ENCODE measurements at places on chromosomes 2 and 18.

- no peak for DNase-seq
Observed at GRCh38 chr2:169336695-169337094, 25.6 kb downstream of the LRP2 start.

GRCh38 chr18:72783530-72783929 is 84.3 kb downstream of the NETO1 start:
- DNase-seq = no peak

DNA sequence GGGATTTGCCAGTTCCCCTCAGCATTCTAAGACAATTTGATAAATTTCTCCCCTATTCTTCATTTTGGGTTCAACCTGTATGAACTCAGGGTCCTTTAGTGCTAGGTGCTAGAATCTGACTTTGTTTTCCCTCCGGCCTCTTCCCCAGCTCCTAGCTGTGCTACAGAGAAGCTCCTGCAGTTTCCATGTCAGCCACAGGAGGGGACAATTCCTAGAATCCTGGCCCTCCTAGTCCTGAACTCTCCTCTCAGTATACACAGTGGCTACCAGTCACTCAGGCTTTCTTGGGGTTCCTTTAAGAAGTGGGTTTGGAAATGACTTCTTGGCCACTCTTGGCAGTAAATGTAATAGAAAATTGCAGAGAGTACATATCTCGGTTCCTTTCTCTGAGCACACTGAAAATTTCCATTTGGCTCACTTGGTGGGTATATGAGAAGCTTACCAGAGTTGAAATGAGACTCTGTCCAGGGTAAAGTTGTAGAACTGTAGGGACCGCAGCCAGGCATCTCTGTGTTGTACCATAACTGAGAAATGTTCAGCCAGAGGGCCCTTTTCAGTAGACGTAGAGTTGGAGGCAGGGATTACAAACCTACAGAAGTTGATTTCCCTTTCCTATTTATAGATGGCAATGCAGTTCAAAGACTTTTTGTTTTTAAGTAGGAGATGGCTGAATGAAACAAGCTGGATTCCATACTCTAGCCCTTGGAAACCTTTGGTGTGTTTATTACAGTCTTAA is 5.0 kb upstream of the CHST10 start:
- no peak for DNase-seq

DNA sequence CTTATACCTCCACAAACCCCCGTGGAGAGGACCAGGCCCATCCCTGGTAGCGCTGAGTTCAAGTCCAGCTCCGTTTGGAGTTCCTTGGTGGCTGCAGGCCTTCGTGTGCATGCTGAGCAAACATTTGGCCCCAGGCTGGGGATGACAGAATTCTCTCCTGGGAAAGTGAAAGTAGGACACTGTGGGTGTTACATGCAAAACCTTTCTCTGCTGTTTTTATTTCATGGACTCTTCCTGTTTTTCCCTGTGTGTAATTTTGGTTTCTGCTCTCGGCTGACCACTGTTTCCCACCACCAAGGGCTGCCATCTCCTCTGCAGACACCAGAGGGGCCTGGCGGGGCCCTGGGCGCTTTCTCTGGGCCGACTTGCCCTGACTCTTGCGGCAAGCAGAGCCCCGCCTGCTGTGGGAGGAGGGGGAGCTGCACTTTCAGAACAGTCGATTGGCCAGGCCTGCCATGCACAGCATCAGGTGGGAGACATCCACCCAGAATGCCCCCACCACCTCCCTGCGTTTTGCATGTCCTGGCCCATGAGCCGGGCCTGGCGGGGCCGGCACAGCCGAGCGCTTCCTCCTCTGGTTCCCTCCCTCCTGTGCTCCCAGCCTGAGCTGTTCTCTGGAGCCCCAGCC is 102.4 kb downstream of the CABLES1 start:
- no peak for DNase-seq

- DNase-seq = no peak
Observed at GRCh38 chr18:47174545-47175116, 1.5 kb downstream of the IER3IP1 start.

DNA sequence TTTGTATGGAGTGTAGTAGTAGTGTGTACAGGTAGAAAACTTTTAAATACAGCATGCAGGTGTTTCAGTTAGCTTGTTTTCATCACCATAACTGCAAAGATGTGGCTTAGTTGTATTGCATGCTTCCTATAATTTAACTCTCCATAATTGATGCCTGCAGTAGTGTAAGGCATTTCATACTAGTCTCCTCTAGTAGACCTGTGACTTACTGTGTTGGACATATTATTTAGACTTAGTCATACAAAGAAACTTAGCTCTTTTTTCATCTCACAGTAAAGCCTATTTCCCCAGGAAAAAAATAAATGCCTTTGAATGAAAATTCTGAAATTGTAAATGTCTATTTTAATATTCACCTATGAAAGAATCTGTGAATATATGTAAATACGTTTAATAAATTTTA is 52.8 kb upstream of the TWSG1 start:
- DNase-seq = no peak

GRCh38 chr2:216412022-216412999 is at the start of gene SMARCAL1:
Gene SMARCAL1 (plus strand): TSS chr2:216412484. CDS start chr2:216414705, 2,221 bp downstream.
- peak; percentile 99 for DNase-seq

DNA sequence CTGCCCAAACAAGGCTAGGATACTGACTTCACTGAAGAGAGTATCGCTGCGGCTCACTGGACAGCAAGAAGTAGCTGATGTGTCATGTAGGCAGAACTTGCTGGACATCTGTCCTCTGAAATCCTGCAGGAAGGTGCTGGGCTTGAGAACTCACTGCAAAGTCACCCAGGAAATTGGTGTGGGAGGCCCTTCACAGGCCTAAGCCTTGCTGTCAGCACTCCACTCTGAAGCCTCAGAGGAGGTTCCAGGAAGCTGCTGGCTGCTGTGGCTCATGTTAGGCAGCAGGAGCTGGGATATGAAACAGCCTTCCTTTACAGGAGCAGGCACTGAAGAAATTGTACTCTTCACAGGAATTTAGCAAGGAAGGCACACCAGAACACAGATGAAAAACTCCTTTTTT is 88.3 kb upstream of the CCDC68 start:
- no peak for DNase-seq

DNA sequence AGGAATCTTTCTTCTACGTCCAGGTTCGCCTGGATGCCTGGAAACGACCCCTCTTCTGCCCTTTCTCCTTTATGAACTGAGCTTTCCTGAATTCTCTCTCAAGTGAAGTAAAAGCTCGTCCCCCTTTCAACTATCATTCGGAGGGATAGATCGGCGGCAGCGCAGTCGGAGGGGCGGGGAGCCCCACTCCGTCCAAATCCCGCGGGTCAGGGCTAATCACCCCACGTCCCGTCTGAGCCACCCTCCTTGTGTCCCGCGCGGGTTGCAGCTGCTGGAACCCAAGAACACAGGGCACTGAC is 367 bp downstream of the FBXO48 start:
- DNase-seq = no peak

DNA sequence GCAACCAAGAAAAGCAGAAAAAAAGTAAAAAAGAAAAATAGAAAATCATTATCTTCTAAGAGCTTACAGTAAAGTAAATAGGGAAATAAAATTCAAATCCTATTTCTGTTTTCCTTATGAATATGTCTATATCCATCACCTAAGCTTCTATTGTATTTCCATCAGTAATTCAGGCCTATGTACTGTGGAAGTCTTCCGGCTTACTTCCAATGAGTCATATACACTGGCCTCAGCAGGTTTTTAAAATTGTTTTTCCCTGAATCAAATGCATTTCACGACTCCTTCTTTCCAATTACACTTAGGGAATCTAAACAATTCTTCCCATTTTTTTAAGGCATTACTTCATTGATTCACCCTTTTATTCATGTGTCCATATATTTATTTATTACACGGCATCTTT is 164.7 kb downstream of the CCDC102B start:
- DNase-seq = no peak

DNA sequence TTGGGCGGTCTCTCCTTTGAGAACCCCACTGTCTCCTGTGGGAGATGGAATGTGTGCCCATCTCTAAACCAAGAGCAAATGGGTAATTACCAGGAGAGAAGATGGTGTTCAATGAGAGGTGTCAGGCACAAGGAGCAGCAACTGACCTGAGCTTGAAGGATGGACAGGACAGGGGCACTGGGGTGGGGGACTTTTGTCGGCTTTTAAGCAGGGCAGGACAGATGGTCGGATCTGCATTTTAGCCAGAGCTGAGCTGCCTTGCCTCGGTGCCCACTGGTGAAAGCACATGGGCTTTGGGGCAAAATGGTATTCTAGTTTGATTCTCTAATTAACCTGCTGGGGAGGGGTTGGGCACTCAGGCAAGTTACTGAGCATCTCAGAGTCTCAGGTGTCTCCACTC is 98.0 kb downstream of the INHBB start:
- no peak for DNase-seq

- no peak for DNase-seq
Observed at GRCh38 chr2:83584672-83585071, 874.4 kb downstream of the SUCLG1 start.

DNA sequence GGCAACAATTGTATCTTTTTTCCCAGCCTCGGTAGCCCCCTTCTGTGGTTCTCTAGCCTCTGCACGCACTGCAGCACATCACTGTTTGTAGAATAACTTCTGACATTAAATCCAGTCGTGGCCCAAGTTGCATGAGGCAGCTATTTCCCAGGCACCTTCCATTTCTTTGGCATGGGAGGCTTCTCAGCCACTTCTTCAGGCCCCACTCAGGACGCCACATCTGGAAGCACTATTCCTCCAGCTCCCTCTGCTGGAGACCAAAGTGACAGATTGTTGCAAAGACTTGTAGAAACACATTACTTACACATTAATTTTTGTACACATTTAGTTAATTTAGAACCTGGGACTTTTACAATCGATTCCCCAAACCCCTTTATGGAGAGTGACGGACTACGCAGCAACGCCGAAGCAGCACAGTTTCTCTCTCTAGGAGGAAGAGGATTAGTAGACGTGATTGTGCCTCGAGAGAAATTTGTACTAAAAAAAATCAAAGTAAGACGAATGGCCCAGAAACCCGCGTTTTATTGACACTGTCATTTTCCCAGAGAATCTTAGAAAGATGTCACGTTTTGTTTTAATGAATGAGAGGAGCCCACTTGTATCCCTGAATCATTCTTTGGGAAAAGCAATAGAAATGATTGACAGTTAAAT is 57.8 kb upstream of the RGPD5 start:
- DNase-seq = no peak

- no peak for DNase-seq
Observed at GRCh38 chr2:59181347-59181746, 940.2 kb upstream of the FANCL start.

- DNase-seq = no peak
Observed at GRCh38 chr2:134586326-134586965, 132.4 kb downstream of the TMEM163 start.

GRCh38 chr2:145622285-145622684 is 1102.4 kb upstream of the ZEB2 start:
- no peak for DNase-seq

DNA sequence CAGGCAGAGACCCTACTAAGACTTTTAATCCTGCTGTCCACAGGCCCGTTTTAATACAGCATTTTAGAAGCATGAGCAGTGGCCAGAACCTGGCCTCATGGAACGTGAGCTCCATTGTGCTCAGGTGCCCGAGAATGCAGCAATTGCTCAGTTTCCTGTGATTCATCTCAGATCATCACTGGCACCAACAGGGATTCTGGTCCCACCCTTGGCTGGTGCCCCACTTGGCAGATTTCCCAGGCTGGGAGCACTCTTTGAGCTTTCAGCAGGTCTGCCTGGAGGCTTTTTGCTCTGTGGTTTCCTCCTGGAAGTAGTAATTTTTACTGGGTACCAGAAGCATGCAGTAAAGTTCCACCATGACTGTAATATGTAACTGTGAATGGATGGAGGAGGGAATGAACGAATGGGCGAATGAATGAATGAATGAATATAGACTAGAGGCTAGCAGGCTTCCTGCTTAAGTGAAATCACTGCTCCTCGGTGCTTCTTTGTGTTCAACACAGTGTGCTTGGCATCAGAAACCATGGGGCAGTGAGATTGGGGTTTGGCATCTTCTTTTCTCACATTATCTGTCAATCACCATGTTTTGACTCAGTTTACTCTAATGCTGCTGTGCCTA is 312.9 kb downstream of the PRKCE start:
- DNase-seq = no peak

GRCh38 chr2:8872821-8873432 is 35.5 kb upstream of the KIDINS220 start:
- DNase-seq = no peak

- no peak for DNase-seq
Observed at GRCh38 chr18:45553723-45554388, 61.4 kb upstream of the SLC14A2 start.

DNA sequence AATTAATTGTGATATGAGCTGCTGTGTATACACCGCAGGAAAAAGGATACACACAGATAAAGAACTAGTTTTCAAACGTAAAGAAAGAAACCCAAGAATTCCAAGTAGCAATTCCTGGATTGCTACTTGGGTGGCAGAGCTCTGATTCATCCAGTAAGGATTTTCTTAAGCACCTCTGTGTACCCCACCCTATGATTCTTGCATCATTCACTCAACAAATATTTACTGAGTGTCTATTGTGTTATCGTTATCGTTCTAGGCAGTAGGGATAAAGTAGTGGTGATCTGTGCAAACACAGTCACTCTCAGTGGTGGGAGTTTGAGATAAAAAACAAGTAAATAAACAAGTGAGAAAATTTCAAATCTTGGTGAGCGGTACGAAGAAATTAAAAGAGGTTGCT is 4.9 kb upstream of the TMEM200C start:
- DNase-seq = no peak

DNA sequence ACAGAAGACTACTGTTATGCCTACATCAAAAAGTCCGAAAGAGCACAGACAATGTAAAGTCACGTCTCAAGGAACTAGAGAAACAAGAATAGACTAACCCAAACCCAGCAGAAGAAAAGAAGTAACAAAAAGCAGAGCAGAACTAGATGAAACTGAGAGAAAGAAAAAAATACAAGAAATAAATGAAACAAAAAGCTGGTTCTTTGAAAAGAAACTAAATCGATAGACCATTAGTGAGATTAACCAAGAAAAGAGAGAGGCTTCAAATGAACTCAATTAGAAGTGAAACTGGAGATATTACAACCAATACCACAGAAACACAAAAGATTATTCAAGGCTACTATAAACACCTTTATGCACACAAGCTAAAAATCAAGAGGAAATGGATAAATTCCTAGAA is 271.8 kb downstream of the MBD2 start:
- DNase-seq = no peak

GRCh38 chr2:156448766-156449165 is 12.6 kb downstream of the GPD2 start:
- no peak for DNase-seq

Measured in effector CD4-positive, alpha-beta T cell (primary cell).